Neural crest cell (in vitro differentiated cells): ENCODE measurements at places on chromosomes 4 and X.
A peak's percentile ranks its signal among the peaks of the same experiment; 100 is the strongest.

DNA sequence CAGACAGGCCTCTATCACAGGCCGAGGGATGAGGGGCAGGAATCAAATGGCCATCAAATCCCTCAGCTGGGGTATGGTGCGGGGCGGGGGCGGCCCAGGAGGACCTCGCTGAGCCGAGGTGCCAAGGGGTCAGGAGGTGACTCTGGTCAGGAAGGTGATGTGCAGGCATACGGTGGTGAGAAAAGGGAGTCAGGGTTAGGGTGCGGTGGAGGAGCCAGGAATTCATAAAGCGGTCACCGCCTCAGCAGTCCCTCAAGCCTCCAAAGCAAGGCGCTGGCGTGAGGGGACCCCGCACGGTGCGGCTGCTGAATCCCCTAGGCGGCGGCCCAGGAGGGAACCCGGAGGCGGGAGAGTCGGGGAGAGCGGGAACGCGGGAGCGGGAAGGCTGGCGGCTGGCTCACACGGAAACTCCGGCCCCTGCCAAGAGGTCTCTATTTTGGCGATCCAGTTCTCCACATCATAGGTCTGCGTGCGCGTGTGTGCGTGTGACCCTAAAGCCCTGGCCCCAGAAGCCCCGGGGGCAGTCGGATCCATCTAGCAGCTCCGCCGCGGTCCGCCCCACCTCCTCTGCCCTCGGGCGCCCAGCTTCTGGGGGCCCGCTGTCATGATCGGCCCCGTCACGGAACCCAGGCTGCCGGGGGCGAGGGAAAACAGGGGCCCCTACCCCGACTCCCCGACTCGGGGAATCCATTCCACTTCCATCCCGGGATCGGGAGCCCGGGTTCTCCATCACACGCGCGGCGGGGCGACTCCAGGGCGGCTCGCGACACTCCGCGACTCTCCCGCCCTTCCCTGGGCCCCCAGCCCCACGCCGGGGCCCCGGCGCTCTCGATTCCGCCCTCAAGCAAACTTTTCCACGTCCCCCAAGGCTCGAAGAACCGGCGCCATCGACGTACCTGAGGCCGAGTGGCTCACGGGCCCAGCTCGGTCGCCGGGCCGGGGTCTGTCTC is 593 bp downstream of the ELF4 start:
- DNase-seq, result no peak

GRCh38 chr4:153337686-153338085 is 6.8 kb upstream of the MND1 start:
- no peak for DNase-seq

GRCh38 chr4:98653890-98654867 is 4.2 kb downstream of the TSPAN5 start:
- DNase-seq, result no peak

DNA sequence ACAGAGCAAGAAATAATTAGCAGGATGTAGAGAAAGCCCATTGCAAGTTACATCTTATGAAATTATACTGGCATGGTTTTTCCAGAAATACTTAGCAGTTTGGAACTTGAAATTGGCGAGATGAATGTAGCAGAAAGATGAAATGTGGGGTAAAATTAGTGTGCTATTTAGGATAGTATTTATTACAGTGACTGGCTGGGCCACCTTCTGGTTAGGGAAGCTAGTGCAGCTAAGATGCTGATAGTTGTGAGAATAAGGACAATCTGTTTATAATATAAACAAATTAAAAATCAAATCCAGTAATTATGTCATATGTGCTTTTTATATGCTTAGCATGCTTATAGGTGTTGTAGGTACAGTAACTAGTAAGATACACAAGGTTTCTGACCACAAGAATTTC is 74.8 kb downstream of the IL15 start:
- no peak for DNase-seq

DNA sequence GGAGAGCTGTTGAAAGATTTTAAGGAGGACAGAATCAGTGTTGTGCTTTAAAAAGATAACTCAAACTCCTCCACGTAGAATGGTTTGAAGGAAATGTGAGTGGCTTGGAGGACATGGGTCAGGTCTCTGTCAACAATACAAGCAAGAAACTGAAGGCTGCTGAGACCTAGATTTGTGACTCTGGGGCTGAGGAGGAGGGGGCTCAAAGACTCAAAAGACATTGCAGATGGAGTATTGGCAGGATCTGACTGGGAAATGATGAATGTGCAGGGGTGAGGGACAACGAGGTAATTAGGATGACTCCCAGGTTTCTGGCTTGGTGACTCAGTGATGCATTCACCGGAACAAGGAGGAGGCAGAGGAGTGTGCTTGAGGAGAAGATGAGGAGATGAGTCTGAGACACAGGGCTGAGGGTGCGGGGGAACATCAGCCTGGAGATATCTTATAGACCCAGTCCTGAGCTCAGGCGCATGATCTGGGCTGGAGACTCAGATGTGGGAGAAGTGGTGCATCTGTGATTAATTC is 3.3 kb upstream of the RPS4X start:
- no peak for DNase-seq

DNA sequence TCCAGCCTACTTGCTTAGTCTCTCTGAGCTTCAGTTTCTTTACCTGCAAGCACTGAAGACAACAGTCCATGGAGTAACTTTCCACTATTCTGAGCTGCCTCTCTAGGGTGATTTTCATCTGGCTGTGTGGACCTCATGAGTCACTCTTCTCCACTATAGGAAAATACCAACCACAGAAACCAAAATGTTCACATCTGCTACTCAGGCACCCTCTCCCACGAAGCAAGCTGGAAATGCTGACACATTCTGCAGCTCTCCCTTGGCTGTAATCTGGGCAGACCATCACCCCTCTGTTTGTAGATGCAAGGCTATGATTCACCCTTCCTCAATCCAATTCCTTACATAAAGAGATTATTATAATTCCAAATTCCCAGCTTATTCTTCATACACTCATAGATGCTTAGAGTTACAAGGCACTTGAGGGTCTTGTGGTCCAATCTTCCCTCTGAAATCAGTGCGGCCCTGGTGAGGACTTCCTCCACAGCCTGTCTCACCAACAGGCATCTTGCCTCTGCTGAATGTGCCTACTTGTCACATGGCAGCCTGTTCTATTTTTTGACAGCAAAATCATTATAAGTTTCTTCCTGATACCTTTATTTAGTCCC is 97.0 kb upstream of the LNX1 start:
- DNase-seq, result no peak

DNA sequence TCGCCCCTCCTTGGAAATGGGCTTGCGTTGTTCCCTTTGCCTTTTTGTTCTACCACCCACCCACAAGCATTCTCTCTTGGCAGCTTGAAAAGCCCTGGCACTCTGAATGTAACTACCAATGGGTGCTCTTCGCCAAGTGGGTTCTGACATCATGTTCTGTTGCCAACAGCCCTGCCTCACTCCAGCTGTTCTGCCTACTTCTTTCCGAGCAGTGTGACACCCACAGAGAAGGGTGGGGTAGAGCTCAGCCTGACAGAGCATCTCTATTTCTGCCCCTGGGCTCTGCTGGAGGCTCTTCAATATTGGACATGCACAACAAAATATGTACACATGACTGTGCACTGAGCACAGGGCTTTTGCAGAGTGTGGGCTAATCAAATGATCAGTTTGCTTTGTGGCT is 15.6 kb upstream of the EXOSC9 start:
- no peak for DNase-seq

DNA sequence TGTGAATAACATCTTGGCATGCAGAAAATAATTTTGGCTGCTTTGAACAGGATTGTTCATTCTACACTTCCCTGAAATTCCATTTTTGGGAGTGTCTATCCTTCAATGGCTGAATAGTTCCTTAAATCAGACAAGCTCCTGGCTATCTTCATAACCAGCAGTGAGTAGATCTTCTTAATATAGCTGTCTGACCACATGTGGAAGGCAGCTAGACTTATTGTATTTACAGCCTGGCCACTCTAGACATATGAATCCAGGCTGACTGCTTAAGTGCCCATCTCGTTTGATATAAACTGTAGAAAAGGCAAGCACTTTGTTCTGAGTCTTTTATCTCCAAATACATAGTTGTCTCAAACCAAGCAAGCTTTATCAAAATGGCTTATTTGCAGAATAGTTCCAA is 40.0 kb downstream of the PWWP3B start:
- no peak for DNase-seq

- DNase-seq, result no peak
Observed at GRCh38 chr4:142293536-142293935, 552.6 kb downstream of the INPP4B start.

DNA sequence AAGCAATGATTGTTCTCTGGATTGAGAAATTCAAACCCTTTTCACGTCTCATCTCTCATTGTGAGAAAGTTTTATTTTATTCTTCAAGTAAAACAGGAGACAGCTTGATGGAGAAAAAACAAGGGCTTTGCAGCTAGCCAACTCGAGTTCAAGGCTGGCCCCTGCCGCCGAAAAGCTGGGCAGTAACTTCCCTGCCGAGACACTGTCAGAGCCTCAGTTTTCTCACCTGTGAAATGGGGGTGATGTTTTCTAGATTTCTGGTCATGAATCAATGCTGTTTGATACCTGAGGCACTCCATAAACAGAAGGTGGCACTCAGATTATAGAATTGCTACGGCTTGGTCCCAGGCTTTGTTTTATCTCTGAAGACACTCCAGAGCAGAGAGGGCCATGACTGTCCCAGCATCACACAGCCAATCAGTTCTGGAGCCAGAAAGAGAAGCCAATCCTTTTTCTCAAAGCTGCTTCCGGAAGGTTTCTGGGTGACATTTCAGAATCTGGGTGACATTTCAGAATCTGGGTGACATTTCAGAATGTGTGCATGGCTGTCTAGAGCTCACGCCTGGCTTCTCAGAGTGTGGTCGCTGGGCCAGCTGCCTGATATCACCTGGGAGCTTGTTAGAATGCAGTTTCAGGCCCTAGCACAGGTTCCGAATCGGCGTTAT is 33.2 kb downstream of the HMX1 start:
- DNase-seq, result no peak

DNA sequence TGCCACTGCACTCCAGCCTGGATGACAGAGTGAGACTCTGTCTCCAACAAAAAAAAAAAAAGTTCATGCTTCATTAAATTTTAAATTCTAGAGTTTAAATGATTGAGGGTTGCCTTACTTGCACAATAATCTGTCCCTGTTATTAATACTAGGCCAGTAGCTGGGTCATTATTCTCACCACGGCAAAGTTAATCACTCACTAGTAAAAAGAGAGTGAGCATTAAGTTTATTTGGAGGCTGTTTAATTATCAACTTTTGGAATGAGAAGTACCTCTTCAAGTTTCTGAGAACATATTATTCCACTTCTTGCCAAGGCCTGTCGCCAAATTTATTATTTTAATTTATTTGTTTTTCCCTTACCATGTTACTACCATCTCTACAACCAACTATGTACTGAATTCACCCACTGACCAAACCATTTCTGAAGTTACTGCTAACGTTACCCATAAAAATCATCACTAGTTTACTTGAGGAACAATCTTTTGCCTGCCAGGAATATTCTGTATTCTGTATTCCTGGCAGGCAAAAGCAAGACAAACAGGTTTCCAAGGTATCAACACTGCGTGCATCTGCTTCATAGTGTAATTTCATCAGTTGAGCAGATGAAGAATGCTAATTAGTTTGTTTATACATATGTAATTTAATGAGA is 26.5 kb downstream of the GUCY1A1 start:
- DNase-seq, result no peak

- no peak for DNase-seq
Observed at GRCh38 chr4:25070545-25070944, 39.8 kb upstream of the LGI2 start.

GRCh38 chrX:48487362-48487798 is 11.4 kb downstream of the FTSJ1 start:
- no peak for DNase-seq

DNA sequence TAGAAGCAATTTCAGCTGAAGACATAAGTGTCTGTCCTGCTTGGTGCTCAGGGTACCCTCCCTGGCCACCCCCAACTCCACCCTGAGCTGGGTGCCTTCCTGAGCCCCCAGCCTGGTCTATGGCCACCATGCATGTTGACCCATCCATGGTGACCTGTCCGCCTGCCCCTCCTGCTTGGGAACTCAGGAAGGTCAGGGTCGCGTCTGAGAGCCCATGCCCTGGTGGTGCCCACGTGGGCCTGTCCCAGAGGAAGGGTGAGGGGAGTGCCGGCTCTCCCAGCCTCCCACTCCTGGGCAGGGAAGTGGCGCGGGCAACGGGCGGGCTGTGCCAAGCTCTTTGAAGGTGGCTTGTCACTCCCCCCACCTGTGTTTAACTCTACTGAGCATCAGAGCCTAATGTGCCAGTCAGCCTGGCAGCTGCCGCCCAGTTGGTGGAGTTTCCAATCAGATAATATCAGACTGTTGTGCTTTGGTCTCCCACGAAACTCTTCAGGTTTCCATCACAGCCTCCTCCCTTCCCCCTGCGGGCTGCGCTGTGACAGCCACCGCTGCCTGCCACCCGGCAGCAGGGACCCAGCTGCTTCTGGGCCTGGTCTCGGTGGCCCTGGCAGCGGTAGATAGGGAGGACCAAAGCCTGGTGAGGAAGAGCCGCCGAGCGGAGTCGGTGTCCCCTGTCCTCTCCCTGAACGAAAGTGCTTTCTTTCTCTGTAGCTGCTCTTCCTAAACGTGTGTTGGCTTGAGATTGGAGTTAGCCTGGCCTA is 4.8 kb downstream of the SH3BP2 start:
- DNase-seq, result no peak

DNA sequence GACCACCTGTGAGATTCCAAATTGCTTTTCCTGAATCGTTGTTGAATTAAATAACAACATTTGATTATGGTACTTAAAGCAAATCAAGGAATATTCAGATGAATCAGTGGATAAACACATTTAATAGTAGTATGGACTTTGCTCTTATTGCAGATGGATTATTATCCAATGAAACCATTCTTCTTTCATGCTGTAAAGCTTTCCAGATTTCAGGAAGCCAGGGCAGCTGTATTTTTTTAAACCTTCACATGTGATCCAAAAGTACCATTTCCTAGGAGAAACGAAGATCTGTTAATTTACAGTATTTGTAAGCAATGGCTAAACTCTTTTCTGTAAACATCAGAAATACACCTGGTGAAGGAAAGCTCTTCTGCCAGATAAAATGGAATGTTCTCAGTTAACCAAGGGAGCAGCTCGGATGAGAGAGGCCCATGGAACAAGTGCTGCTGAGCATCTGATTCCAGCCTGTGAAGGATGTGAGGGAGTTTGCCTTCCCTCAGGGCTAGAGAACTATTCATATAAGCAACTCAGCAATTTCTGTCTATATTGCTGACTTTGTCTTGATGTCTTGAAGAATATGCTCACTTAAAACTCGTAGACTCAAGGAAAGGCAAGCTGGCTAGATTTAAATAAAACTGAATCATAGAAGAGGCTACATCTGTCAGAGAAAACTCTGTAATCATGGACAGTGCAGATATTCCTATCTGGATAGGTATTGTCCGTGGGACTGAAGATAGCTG is 94.4 kb upstream of the LIMCH1 start:
- DNase-seq, result no peak

GRCh38 chrX:12978205-12979025 is 3.5 kb downstream of the TMSB4X start:
- peak; percentile 20 for DNase-seq

GRCh38 chr4:108052558-108053120 is 63.0 kb downstream of the HADH start:
- DNase-seq, result no peak

GRCh38 chrX:122817321-122817955 is 366.6 kb upstream of the GRIA3 start:
- DNase-seq, result no peak
